Myocyte (in vitro differentiated cells): ENCODE measurements at places on chromosomes 16 and 17. TPM values are rescaled to one million over a fixed set of nuclear protein-coding genes. Genes with fewer than 3 reads are reported as not detected.

- no peak for DNase-seq
Observed at GRCh38 chr17:3688027-3688553, 7.9 kb downstream of the P2RX5 start.

- DNase-seq, result peak; percentile 21
Observed at GRCh38 chr17:74296548-74296936, 22.5 kb downstream of the DNAI2 start.

DNA sequence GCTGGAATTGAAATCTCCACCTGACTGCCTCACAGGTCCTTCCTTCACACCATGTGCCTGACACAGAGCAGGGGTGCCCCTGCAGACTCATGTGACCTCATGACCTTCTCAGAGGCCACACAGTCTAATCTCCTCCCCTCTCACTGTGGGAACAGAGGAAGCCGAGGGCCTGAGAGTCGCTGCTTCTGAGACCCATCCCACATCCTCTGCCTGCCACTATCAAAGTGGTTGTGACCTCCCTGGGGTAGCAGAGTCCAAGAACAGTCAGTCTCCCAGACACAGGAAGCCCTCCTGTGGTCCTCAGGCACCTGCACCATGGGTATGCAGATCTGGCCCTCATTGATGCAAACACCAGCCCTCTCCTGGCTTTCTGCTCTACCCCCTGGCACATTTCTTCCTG is 78.5 kb downstream of the RAB11FIP4 start:
- no peak for DNase-seq

DNA sequence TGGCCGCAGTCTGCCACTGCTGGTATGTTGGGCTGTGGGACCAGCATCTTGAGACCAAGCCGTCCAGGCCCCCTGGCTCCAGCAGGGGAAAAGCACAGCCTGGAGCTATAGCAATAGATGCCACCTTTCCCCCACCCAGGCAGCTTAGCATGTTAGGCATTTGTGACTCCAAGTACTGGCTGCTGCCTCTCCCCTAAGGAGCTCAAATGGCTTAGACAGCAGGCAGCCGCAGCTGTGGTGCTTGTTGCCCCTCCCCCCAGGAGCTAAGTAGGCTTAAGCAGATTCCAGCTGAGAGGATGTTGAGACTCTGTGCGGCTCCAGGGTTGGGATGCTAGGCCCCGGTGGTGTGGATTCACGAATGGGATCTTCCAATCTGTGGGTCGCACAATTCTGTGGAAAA is 88.8 kb upstream of the ANKFN1 start:
- peak; percentile 66 for DNase-seq

- DNase-seq, result peak; percentile 75
Observed at GRCh38 chr16:81567987-81568748, 123.6 kb downstream of the CMIP start.

GRCh38 chr16:63349961-63350360 is 1313.7 kb upstream of the CDH8 start:
- no peak for DNase-seq

GRCh38 chr16:8760021-8760420 is 37.4 kb downstream of the TMEM186 start:
- no peak for DNase-seq

Gene TBC1D16
- total RNA-seq, result 33.4 and 35.5 TPM in 2 replicates

Gene KRT15
- total RNA-seq, result not detected in 2 replicates

Gene FZD2
- 15.5 and 18.5 TPM in 2 replicates for total RNA-seq

DNA sequence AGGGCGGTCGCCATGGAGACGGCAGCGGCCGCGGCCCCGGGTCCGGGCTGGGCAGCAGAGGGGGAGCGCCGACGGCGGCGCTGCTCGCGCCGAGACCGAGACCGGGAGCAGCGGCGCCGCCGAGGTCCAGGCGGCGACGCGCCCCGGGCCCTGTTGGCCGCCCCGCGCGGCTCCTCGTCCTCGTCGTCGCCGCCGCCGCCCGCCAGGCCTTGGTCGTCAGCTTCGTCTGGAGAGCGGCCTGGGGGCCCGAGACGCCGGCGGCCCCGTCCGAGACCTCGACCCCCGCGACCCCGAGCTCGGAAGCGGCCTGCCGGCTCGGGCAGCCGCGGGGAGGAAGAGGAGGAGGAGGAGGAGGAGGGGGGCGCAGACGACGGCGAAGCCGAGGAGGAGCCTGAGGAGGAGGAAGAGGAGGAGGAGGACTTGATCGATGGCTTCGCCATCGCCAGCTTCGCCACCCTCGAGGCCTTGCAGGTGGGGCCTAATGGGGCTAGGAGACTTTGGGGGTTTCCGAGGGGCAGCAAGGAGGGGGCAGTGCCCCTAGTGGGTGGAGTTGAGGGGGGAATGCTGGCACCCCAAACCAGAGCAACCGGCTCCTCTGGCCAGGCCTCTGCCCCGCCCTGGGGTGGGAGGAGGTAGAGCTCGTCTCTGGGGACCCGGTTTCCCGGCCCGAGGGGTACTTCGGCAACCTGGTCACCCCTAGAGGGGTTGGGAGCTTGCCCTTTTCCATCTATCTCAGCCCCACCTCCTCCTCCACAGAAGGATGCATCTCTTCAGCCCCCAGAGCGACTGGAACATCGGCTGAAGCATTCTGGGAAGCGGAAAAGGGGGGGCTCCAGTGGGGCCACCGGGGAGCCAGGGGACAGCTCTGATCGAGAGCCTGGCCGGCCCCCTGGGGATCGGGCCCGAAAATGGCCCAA is 1.5 kb downstream of the FBRS start:
- peak; percentile 19 for DNase-seq

Gene ITGB4
- total RNA-seq, result 0.13 TPM in 1 of 2 replicates, not detected in the other

DNA sequence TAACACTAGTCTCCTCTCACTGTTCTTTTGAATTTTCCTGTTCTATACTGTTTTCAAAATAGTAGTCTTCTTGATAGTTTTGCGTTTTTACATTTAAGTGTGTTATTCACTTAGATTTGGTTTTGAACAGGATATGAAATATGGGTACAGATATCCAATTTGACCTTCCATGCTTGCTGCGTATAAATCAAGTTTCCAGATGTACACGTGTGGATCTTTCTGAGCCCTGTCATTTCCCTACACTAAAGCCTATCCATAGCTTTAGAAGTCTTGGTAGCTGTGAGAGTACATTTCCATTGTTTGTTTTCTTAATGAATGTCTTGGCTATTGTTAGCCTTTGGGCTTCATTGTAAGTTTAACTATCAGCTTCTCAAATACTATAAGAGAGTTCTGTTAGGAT is 20.4 kb downstream of the CYLD start:
- DNase-seq, result no peak

Gene CACNA1G
- 0.03 and 0.10 TPM in 2 replicates for total RNA-seq

Gene SLC6A2
- total RNA-seq, result not detected in 2 replicates

DNA sequence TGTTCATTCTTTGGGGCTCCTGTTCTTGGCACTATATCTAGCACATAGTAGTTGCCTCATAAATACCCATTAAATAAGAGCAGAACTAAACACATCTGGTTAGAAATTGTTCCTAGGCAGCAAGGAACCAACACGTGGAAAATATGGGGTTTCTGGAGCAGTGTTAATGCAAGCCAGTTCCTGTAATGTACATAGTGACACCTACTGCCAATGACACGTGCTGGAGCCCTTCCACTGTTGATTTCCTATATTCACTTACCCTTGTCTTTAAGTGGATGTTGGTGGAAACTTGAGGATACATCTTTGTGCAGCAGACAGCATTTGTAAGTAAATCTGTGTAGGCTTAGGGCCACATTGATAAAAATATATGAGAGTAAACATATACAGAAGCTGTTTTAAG is 1.6 kb upstream of the IRF8 start:
- no peak for DNase-seq

DNA sequence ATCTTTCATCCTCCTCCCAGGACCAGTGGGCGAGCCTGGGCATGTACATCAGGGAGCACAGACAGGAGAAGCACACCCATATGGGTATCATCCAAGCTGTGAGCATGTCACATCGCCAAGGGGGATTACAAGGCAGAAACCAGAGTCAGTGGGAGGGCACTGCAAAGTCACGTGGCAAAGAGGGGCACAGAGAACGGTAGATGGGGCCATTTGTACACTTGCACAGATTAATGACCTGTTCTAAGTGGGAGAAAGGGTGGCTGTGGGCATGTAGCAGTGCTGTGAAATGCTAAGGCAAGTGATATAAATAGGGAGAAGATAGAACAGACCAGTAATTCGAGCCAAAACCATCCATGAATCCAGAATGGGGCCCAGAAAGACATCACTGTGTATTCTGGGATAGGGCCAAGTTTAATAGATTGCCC is 265.0 kb downstream of the CPPED1 start:
- DNase-seq, result peak; percentile 36

DNA sequence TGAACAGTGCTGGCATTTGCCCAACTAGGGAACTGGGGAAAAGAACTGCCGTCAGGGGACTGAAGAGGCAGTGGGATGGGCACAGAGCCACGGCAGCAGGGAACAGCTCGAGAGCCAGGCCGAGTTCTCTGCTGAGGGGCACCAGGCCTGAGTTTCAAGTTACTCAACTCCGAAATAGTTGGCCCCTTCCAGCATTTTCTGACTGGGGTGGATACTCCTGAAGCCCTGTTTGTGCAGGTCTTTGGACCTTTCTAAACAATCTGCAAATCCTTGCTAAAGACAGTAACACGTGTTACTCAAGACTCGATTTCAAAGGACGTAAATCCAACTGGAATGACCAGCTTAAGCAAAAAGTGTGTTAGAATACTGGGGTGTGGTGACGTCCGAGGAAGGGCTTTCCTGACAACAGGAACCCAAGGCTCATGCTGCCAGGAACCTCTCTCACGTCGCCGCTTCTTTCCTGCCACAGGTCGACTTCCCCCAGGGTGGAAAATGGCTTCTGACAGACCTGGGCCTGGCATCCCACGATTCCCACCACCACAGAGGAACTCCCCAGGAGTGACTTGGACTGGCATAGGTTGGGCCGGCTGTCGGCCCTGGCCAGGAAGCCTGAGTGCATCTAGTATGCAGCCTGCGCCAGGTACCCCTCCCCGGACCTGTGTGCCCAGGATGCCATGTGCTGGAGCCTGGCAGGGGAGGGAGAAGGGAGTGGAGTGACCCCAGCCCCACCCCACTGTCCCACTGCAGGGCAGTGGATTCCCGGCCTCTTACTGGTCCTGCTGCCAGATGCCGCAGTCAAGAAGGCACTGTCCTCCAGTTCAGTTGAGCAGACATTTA is 71.9 kb downstream of the N4BP1 start:
- DNase-seq, result no peak

Gene KRTAP17-1
- not detected in 2 replicates for total RNA-seq

Gene CD79B
- 0.99 and 4.8 TPM in 2 replicates for total RNA-seq

Gene MT4
- not detected in 2 replicates for total RNA-seq

DNA sequence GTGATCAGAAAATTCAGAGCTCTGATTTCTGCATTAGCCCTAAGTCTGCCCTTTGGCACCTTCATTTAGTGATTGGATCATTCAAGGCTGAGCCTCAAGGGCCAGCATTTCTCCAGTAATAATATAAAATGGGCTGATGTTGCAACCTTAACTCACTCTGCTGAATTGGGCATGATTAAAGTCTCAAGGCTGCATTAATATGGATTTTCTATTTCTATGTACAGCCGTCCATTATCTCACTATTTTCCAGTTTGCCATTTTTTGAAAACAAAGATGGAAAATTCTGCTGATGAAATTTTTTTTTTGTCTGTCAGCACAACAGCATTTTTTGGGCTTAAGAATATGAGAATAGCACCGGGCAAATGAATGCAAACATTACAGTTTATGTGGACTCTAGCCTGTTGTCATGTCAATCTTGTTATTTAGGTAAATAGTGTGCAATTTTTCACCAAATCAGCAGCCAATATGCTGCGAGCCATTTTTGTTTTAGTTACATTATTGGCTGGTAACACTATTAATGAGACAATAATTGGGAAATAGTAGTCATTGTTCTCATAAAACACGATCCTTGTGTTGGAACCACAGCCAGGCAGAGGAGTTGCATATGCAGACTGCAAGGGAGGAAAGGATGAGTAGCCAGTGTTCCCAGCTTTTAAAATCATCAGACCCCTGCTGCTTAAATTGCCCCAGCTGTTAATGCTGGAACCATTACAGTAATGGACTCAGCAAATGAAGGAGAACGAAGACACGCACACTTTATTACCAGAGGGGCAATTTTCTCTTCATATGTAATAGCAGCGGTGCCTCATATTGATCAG is 10.5 kb downstream of the FTO start:
- peak; percentile 45 for DNase-seq

Gene CCL16
- total RNA-seq, result not detected in 2 replicates

Gene BCL7C
- 25.4 and 35.4 TPM in 2 replicates for total RNA-seq

GRCh38 chr17:19549746-19550623 is 16.3 kb downstream of the SLC47A1 start:
- no peak for DNase-seq

DNA sequence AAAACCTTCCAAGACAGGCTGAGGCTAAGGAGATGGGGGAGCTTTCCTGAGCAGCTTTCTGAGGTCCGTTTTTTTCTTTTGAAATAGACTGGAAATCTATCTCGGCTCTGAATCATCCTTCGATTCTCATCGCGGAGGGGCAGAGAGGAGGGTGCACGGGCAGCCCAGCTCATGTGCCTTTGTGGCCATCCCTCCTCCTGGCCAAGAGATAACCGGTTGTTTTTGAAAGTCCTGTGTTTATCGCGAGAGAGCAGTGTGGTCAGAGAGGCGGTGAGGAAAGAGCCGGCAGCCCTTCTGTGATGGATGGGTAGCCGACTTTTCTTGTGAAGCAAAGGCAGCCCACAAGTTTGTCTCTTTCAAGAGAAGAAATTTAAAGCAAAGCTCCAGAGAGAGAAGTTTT is 191.6 kb downstream of the CCDC182 start:
- no peak for DNase-seq

Gene ASGR1
- 0.13 TPM in 1 of 2 replicates, not detected in the other for total RNA-seq

- no peak for DNase-seq
Observed at GRCh38 chr17:30208214-30208613, 27.3 kb downstream of the SLC6A4 start.

GRCh38 chr16:16021020-16021419 is 71.6 kb downstream of the ABCC1 start:
- no peak for DNase-seq

DNA sequence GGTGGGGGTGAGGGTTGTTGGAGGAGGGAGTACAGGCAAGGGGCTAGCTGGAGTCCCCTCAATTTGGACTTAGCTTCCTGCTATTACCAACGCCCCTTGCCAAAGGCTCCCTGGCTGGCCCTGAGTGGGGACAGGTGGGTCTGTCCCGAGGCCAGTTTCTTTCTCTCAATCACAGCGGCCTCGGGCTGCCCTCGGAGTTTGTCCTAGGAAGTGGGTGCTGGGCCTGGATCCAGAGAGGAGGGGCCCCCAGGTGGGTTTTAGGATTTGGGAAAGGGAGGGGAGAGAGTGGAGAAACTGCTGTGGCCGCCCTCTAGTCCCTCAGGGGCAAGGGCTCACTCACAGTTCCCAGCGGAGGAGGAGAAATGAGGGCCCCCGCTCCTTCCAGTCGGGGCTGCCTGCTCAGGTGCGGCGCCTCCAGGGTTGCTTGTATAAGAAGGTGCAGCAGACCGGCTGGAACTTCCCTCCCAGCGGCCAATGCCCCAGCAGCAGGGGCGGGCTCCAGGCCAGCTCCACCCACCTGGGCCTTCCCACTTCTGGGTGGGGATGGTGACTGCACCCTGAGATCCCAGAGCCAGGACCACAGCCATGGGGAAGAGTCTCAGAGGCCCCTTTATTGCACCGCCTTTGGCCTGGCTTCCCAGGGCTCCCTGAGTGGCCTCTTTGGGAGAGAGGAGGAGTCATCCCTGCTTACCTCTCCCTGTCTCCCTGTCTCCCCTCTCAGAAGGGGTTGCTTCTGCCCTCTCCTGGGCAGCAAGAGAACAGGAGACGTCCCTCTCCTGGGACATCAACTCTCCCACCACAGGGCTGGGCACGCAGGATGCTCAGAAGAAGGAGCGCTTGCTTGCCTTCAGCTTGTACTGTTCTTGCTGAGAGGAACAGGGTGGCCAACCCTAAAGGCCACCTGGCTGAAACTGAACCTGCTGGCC is 112.0 kb upstream of the SMURF2 start:
- peak; percentile 46 for DNase-seq

GRCh38 chr17:35920229-35920628 is 10.3 kb downstream of the RDM1 start:
- DNase-seq, result no peak

- no peak for DNase-seq
Observed at GRCh38 chr16:22120440-22120839, 28.1 kb downstream of the VWA3A start.

Gene SPNS2
- 0.47 and 0.56 TPM in 2 replicates for total RNA-seq
